ENCODE measurements at places on chromosomes 5 and 9.

DNA sequence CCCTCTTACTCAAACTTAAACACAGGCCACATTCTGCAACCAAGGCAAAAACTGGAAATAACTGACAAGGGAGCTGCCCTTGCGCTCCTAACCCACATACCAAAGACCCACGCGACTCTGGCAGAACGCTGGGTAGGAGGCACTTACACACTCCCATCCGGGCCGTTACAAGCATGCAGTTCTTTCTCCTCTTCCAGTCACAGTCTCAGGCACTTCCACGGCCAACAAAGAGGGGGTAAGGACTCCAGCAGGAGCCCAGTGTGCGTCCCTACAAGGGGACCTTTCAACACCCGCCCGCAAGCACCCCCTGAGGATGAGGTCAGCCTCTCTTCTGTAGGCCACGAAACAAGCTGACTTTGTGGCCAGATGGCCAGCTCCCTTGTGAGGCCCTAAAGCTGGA, 57.4 kb downstream of the SERINC5 start:
- no peak for DNase-seq

GRCh38 chr5:5104550-5104949, 35.6 kb upstream of the ADAMTS16 start:
- no peak for DNase-seq

GRCh38 chr5:84437673-84438315, 53.1 kb upstream of the EDIL3 start:
- peak; percentile 47 for DNase-seq

GRCh38 chr9:37705787-37706186, 47.8 kb upstream of the TRMT10B start:
- no peak for DNase-seq

DNA sequence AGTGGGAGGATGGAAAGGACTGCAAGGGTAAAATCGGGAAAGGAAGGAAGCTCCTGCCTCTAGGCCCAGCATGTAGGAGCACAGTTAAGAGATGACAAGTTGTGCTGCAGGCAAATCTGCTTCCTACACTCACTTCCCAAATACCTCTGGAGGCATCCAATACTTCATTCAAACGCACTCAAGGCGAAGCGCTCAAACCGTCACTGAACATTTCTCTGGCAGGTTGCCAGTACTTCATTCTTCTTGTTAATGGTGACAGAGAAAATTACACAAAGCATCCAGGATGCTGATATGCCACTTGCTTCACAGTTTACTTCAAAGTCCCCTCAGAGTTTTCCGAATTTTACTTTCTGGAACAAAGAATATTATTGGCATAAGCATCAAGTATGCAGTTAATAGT, 59.8 kb downstream of the NREP start:
- DNase-seq: peak; percentile 65

DNA sequence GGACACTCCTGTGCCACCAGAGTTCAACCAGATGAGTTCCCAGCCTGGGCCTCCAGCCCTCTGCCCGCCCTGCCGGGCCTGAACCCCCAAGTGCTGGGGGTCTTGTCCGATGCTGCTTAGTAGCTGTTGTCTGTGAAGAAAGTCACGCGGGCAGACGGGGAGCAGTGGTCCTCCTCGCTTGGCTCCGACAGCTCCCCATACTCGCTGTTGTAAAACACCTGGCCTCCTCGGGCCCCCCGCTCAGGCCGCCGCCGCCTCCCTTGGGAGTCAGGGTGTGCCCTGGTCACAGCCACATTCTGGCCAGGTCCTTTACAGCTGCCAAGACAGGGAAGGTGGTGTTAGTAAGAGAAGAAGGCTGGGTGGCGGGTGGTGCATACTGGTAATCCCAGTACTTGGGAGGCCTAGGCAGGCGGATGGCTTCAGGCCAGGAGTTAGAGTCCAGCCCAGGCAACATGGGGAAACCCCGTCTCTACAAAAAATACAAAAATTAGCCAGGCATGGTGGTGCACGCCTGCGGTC, 11.8 kb upstream of the SCGB3A1 start:
- DNase-seq: no peak

- no peak for DNase-seq
These were observed 37.9 kb downstream of the ARPC5L start for GRCh38 chr9:124899845-124900244.

DNA sequence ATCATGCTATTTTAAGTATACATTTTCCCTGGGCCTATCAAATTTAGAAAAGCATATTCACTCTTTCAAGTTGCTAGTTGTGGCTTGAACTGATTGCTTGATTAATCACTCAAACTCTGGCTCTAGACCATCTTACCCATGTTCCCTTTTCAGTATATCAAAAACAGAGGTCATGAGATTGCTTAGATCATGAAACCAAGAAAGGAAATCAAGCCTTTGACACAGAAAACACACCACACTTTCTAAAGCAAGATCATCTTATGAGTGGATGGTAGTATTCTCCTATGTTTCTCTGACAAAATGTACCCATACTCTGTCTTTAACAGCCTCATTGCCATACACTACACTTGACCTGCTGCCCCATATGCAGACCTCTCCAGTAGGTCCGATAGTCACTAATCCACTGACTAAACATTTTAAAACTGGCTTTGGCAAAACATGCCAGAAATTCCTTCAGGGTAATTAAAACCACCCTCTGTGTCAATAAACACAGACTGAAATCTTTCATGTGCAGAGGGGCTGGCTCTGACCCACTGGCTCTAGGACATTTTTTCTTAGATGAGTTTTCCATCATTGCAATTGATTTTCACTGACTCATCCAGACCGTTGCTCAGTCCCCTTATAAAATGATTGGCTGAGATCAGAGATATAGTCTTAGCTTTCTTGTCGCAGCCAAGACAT, 18.2 kb downstream of the PPP2R2B start:
- peak; percentile 4 for DNase-seq

GRCh38 chr9:33222031-33222430, 17.9 kb upstream of the SPINK4 start:
- DNase-seq: no peak

- DNase-seq: peak; percentile 26
These were observed 102.5 kb upstream of the FCN2 start for GRCh38 chr9:134778156-134778555.

DNA sequence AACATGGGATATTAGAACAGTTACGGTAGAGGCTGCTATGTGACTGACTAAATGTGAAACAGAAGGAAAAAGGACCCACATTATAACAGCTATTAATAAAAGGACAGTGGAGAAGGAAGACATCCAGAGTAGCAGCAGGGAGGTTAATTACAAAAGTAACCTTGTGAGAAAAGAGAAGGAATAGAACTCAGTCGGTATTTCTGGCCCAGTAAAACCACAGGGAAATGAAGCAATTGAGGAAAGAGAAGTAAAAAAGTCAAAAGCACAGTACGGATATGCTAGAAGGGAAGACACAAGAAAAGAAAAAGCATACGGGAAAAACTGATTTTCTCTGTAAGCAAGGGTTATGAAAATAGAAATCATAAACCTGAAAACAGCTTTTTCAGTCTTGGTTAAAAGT, 164.7 kb downstream of the RFX3 start:
- no peak for DNase-seq

- no peak for DNase-seq
These were observed 122.1 kb downstream of the NTRK2 start for GRCh38 chr9:84791643-84792042.

- no peak for DNase-seq
These were observed 2.5 kb downstream of the SLC6A18 start for GRCh38 chr5:1227667-1228066.

- DNase-seq: no peak
These were observed 62.3 kb upstream of the RIOK2 start for GRCh38 chr5:97245386-97245785.

GRCh38 chr5:101346447-101346846, 443.4 kb upstream of the ST8SIA4 start:
- DNase-seq: no peak

GRCh38 chr5:135170500-135170899, 136.5 kb upstream of the PITX1 start:
- no peak for DNase-seq

GRCh38 chr5:54361691-54362411, 51.5 kb upstream of the ARL15 start:
- no peak for DNase-seq

- no peak for DNase-seq
These were observed 32.0 kb upstream of the HAPLN1 start for GRCh38 chr5:83752700-83753099.

GRCh38 chr9:106682420-106682819, 180.5 kb upstream of the ZNF462 start:
- peak; percentile 46 for DNase-seq

- no peak for DNase-seq
These were observed 129.4 kb downstream of the C9orf50 start for GRCh38 chr9:129491487-129491855.

DNA sequence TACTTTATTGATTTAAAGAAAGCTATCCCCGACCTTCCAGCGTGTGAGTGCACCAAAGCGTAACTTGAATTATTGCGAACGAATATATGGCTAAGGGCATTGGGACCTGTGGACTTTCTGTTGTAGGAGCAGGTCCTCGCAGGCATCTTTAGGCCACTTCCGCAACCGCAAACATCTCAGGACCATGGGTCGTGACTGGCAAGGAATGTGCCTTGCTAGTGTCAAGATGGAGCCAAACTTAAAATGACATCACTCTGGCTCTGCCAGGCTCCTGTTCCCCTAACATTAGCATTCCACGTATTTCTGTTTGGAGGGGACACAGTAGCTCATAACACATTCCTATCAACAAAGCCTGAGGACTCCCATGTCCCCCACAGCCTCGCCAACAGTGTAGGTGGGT, 44.1 kb upstream of the OLFM1 start:
- no peak for DNase-seq

DNA sequence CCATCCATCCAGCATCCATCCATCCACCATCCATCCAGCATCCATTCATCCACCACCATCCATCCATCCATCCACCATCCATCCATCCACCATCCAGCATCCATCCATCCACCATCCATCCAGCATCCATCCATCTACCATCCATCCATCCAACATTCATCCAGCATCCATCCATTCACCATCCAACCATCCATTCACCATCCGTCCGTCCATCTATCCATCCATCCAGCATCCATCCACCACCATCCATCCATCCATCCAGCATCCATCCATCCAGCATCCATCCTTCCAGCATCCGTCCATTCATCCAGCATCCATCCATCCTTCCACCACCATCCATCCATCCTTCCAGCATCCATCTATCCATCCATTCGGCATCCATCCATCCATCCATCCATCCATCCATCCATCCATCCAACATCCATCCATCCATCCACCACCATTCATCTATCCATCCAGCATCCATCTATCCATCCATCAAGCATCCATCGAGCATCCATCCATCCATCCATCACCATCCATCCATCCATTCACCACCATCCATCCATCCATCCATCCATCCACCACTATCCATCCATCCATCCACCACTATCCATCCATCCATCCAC, 32.4 kb upstream of the WDR5 start:
- DNase-seq: no peak

GRCh38 chr9:133066181-133066983, 4.6 kb downstream of the CEL start:
- no peak for DNase-seq

GRCh38 chr9:70133253-70134208, 89.9 kb downstream of the MAMDC2 start:
- no peak for DNase-seq

DNA sequence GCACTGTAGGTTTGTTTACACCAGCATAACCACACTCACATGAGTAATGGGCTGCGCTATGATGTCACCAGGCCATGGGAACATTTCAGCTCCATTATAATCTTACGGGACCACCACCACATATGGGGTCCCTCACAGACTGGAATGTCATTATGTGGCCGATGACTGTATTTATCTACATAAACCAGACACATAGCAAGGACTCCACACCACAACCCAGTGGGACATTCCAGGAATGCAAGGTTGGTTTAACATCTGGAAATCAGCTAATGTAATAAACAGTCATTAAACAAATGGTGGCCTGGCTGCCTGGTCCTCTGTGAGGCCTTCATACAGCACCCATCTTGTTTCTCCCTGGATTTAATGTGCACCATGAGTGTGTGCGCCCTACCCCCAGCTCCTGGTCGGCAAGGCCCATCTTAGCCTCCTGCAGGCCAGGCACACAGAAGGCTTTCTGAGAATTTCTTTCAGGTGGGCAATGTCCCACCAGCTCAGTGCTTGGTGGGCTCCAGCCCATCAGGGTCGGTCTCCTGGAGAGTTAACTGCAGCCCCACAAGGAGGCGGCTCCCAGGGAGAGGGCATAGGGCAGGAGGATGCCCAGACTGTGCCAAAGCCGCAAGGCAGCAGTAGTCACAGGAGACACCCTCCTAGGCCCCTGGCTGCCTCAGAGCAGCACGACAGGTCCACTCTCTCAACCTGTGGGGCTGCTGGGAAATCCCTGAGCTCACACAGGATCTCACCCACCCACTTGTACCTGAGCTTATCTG, 35.9 kb upstream of the SARDH start:
- peak; percentile 85 for DNase-seq

DNA sequence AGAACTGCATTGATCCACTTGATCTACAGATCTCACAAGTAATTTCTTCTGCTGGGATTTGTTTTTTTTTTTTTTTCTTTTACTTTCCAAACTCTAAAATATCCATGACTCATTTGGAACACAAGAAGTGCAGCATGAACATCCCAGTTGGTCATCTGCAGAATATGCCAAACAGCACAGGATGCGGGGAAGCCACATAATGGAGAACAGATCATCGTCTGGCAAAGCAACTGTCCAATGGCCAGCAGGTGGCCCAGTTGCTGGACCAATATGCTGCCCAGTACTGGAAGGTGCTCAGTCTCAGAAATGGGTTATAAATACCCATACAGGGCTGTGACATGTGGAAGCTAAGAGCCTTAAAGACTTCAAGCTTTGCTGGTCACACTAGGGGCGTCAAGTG, 221.3 kb upstream of the TAS2R1 start:
- DNase-seq: peak; percentile 49

DNA sequence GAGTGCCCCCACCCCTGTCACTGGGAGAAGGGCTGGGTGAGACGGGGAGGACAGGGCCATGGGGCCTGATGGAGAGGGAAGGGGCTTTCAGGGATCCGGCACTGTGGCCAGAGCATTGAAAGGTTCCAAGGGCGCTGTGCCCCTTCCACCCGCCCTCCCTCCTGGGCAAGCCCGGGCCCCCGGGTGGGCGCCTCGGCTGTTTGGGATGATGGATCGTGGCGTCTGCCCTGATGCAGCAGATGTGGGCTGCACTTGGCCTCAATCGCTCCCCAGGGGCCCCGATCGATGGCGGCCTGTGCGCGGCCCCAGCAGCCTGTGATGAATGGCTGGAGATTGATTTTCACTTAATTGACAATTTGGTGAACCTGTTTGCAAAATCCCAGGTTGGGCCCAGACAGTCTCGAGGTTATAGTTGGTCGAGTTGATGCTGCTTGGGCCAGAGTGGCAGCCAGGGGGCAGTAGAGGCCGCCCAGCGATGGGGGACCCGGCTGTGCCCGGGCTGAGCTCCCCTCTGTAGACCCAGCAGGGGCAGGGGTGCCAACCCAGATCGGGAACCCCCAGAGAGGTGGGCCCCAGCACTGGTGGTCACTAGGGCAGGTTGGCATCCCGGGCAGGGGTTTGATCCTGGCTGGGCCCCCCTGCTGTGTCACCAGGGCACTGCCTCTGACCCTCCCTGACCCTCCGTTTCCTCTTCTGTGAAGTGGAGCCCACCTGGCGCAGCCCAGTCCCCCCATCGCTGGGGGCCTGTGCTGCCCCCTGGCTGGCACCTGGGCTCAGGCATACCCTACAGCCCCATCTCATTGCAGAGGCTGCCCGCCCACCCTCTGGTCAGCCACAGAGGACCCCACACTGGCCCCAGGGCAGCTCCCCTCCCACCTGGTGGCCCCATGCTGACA, 34.7 kb downstream of the LHX3 start:
- DNase-seq: peak; percentile 5

- no peak for DNase-seq
These were observed 83.2 kb downstream of the NDFIP1 start for GRCh38 chr5:142191776-142192175.
